Activated naive CD4-positive, alpha-beta T cell treated with anti-CD3 and anti-CD28 coated beads, Interleukin-2, amount 50 U/mL, for 72 hours (primary cell): ENCODE measurements at places on chromosomes 2 and 18. TPM values are rescaled to one million over a fixed set of nuclear protein-coding genes. Genes with fewer than 3 reads are reported as not detected.

GRCh38 chr2:98445177-98445682 is 572 bp downstream of the INPP4A start:
- no peak for DNase-seq

- DNase-seq, result no peak
Measured at GRCh38 chr2:1915196-1915595, 170.9 kb upstream of the PXDN start.

PDE11A gene
- not detected for total RNA-seq

GRCh38 chr18:44920441-44920840 is 239.8 kb downstream of the SETBP1 start:
- DNase-seq, result no peak

ID2 gene
- 272 TPM for total RNA-seq
